Neural progenitor cell (in vitro differentiated cells): ENCODE measurements at places on chromosomes 2 and 18.
A peak's percentile ranks its signal among the peaks of the same experiment; 100 is the strongest.

DNA sequence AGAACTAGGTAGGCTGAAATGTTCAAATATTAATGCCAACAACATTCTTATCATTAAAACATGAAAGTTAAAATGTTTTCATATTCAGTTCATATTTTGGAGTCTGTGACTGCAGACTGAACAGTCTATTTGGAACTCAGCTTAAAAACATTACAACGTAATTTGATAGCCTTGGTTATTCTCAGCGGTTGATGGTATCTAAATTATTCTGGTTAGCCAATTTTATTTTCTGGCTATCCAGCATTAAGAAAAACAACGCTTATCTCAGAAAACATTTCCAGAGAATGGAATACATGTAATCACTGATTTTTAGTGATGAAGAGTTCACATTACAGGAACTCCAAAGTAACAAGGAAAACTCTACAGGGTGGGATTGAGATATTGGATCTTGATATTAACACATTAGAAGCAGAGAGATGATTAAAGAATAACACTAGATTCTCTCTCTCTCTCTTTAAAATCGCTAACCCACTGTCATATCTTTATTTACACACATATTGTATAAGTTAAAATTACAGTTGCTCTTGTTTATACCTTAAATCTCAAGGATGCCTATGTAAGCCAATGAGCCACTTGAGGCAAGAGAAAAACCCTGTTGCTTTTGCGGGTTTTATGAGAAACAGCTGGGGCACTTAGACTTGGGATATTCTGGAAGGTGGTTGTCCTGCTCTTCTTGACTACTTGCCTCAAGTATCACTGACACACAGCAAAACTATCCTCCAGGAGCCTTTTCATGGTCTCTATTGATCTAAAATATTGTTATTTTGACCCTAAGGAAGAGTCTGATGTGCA lies 84.9 kb downstream of the ICOS start:
- no peaks in the 10 kb centered on the region for H3K36me3 ChIP-seq
- DNase-seq = no peak
- H3K27ac ChIP-seq = no peak overlapping the region
- no peak overlapping the region for H3K4me3 ChIP-seq
- no peaks in the 10 kb centered on the region for H3K27me3 ChIP-seq

GRCh38 chr2:151632993-151633565 lies 101.2 kb downstream of the NEB start:
- no peaks in the 10 kb centered on the region for H3K4me1 ChIP-seq
- no peak overlapping the region for H3K4me3 ChIP-seq
- no peaks in the 10 kb centered on the region for H3K36me3 ChIP-seq
- no peak overlapping the region for H3K27ac ChIP-seq
- DNase-seq = no peak

GRCh38 chr2:192534072-192534471 lies 339.3 kb upstream of the TMEFF2 start:
- DNase-seq = no peak
- no peak overlapping the region for H3K27ac ChIP-seq
- H3K4me3 ChIP-seq = no peak overlapping the region
- H3K4me1 ChIP-seq = no peaks in the 10 kb centered on the region
- H3K36me3 ChIP-seq = no peaks in the 10 kb centered on the region
- H3K27me3 ChIP-seq = no peaks in the 10 kb centered on the region

GRCh38 chr2:23124214-23124750 lies 260.7 kb upstream of the KLHL29 start:
- no peaks in the 10 kb centered on the region for H3K27me3 ChIP-seq
- H3K27ac ChIP-seq = no peak overlapping the region
- H3K4me3 ChIP-seq = no peak overlapping the region
- no peaks in the 10 kb centered on the region for H3K36me3 ChIP-seq
- no peaks in the 10 kb centered on the region for H3K4me1 ChIP-seq
- no peak for DNase-seq

- DNase-seq = no peak
- no peaks in the 10 kb centered on the region for H3K36me3 ChIP-seq
- H3K27me3 ChIP-seq = peaks cover 8% of the 10 kb centered on the region
- no peak overlapping the region for H3K4me3 ChIP-seq
- H3K4me1 ChIP-seq = no peaks in the 10 kb centered on the region
- no peak overlapping the region for H3K27ac ChIP-seq
Measured at GRCh38 chr2:126890136-126890510, 8.6 kb upstream of the TEX51 start.

DNA sequence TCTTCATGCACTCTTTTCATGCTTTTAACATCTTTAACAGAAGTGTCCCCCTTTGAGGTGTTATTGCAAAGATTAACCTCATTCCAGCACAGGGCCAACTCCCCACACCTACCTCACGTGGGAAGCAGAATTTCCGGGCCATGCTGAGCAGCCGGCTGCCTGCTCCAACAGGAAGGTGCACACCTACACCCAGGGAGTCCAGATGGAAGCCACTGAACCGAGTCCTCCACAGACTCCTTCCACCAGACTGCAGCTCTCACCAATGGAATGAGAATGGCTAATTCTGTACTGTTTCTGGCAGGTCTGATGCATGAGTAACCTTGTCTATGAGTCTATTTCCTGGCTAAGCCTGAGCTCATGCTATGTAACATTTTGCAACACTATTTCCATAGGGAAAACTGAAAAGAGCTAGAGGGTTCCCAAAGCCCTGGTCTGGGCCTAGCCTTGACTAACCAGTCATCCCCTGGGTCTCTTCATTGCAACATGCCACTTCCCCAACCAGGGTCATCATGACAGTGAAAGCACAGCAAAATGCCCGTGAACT lies 11.0 kb downstream of the ERFE start:
- no peak overlapping the region for H3K4me3 ChIP-seq
- H3K27me3 ChIP-seq = peaks cover 14% of the 10 kb centered on the region
- no peaks in the 10 kb centered on the region for H3K36me3 ChIP-seq
- H3K27ac ChIP-seq = no peak overlapping the region

GRCh38 chr18:9638886-9639285 lies 24.5 kb upstream of the PPP4R1 start:
- no peaks in the 10 kb centered on the region for H3K4me1 ChIP-seq
- H3K27me3 ChIP-seq = no peaks in the 10 kb centered on the region
- no peak overlapping the region for H3K4me3 ChIP-seq
- no peak for DNase-seq
- H3K36me3 ChIP-seq = no peaks in the 10 kb centered on the region

GRCh38 chr2:73175663-73176204 lies 26.6 kb upstream of the NOTO start:
- no peak overlapping the region for H3K27ac ChIP-seq
- DNase-seq = peak; percentile 90
- peaks cover 85% of the 10 kb centered on the region for H3K27me3 ChIP-seq
- H3K4me3 ChIP-seq = peak overlapping the region; percentile 46
- peaks cover 14% of the 10 kb centered on the region for H3K4me1 ChIP-seq

GRCh38 chr2:112488201-112488600 lies 6.2 kb downstream of the TTL start:
- no peak overlapping the region for H3K27ac ChIP-seq
- no peaks in the 10 kb centered on the region for H3K27me3 ChIP-seq
- peaks cover 8% of the 10 kb centered on the region for H3K4me1 ChIP-seq

- H3K27me3 ChIP-seq = no peaks in the 10 kb centered on the region
- H3K36me3 ChIP-seq = no peaks in the 10 kb centered on the region
- H3K4me3 ChIP-seq = no peak overlapping the region
- H3K27ac ChIP-seq = no peak overlapping the region
- peaks cover 18% of the 10 kb centered on the region for H3K4me1 ChIP-seq
Measured at GRCh38 chr2:74843433-74843832, 9.5 kb downstream of the HK2 start.
